Testis (tissue), 5 donors: ENCODE measurements at places on chromosomes 4 and X. TPM values are rescaled to one million over a fixed set of nuclear protein-coding genes. Genes with fewer than 3 reads are reported as not detected.

The KDR gene
- polyA plus RNA-seq: 8.3 TPM

The TLR6 gene
- polyA plus RNA-seq: 1.8 TPM

- no peak overlapping the region for H3K27ac ChIP-seq
- H3K4me1 ChIP-seq: no peaks in the 10 kb centered on the region
- no peaks in the 10 kb centered on the region for H3K27me3 ChIP-seq
- no peak overlapping the region for H3K4me3 ChIP-seq
- no peak for DNase-seq
Observed at GRCh38 chr4:103073792-103074438, 2.6 kb downstream of the SLC9B2 start.

DNA sequence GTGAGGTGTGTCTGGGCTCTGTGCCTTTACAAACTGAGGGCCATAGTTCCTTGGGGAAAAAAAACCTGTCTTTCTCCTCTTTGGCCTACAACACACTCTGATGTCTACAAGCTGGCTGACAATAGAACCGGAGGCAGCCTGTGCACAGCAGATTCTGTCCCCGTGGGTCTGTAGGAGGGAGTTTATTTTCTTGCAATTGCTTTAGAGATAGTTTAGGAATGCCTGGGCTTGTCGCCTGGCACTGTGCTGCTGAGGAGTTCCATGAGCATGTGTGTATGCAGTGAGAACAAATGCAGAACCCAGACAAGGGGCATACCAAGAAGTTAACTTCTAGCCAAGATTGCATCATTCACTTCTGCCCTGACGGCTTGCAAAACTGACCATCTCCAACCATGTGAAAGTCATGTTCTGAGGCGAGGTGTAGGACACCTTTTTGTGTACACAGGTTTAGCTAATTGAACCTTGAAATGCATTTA is 54.1 kb downstream of the CCNI start:
- no peak overlapping the region for H3K27ac ChIP-seq
- DNase-seq: peak; percentile 63
- no peaks in the 10 kb centered on the region for H3K27me3 ChIP-seq
- H3K4me3 ChIP-seq: no peak overlapping the region
- H3K36me3 ChIP-seq: no peaks in the 10 kb centered on the region
- peaks cover 6% of the 10 kb centered on the region for H3K4me1 ChIP-seq

- H3K4me3 ChIP-seq: no peak overlapping the region
- H3K36me3 ChIP-seq: no peaks in the 10 kb centered on the region
- no peak overlapping the region for H3K27ac ChIP-seq
Observed at GRCh38 chr4:130825284-130825683, 1729.3 kb downstream of the C4orf33 start.

DNA sequence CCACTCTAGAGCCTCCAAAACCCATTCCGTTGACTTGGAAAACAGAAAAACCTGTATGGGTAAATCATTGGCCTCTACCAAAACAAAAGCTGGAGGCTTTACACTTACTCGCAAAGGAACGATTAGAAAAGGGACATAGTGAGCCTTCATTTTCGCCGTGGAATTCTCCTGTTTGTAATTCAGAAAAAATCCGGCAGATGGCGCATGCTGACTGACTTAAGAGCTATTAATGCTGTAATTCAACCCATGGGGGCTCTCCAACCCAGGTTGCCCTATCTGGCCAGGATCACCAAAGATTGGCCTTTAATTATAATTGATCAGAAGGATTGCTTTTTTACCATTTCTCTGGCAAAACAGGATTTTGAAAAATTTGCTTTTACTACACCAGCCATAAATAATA is 60.8 kb downstream of the ZNF732 start:
- no peak overlapping the region for H3K27ac ChIP-seq
- H3K27me3 ChIP-seq: no peaks in the 10 kb centered on the region
- peak; percentile 70 for DNase-seq
- H3K36me3 ChIP-seq: no peaks in the 10 kb centered on the region
- peaks cover 3% of the 10 kb centered on the region for H3K4me1 ChIP-seq
- H3K4me3 ChIP-seq: no peak overlapping the region

- H3K27ac ChIP-seq: no peak overlapping the region
- H3K4me3 ChIP-seq: no peak overlapping the region
- no peaks in the 10 kb centered on the region for H3K27me3 ChIP-seq
- H3K36me3 ChIP-seq: no peaks in the 10 kb centered on the region
- H3K4me1 ChIP-seq: peaks cover 10% of the 10 kb centered on the region
Observed at GRCh38 chrX:1658071-1658491, 43.2 kb downstream of the ASMT start.

GRCh38 chr4:138236037-138236436 is 6.1 kb downstream of the SLC7A11 start:
- H3K27ac ChIP-seq: no peak overlapping the region
- no peaks in the 10 kb centered on the region for H3K36me3 ChIP-seq
- no peaks in the 10 kb centered on the region for H3K27me3 ChIP-seq
- no peak for DNase-seq
- no peaks in the 10 kb centered on the region for H3K4me1 ChIP-seq

GRCh38 chr4:173509036-173510001 is 20.7 kb downstream of the HAND2 start:
- no peaks in the 10 kb centered on the region for H3K4me1 ChIP-seq
- H3K36me3 ChIP-seq: no peaks in the 10 kb centered on the region

GRCh38 chr4:84901173-84901572 is 65.3 kb downstream of the WDFY3 start:
- no peaks in the 10 kb centered on the region for H3K36me3 ChIP-seq
- H3K27ac ChIP-seq: no peak overlapping the region
- DNase-seq: no peak

DNA sequence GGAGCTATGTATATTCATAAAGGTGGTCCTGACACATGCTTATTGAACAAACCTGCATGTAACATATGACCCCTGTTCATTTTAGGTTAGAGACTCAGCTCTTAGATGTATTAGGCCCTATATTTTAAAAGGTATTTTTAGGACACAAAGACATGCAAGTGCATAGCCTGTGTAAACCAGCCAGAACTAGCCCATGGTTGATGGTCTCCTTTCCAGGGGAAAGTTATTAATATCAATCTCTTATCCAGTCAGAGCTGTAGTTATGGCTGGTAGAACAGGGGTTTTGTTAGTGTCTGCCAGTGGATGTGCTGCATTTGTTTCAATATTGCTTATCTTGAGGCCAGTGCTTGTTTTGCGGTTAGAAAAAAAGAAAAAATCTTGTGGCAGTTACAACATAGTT is 488.6 kb downstream of the KCTD8 start:
- H3K27ac ChIP-seq: no peak overlapping the region
- H3K4me3 ChIP-seq: no peak overlapping the region
- DNase-seq: no peak
- no peaks in the 10 kb centered on the region for H3K27me3 ChIP-seq
- H3K4me1 ChIP-seq: no peaks in the 10 kb centered on the region
